Activated CD4-positive, CD25-positive, alpha-beta regulatory T cell (primary cell): ENCODE measurements at places on chromosomes 16 and 17.

- no peak for DNase-seq
Observed at GRCh38 chr17:78654325-78654724, 77.1 kb upstream of the DNAH17 start.

GRCh38 chr17:37168731-37169353, 206.9 kb upstream of the C17orf78 start:
- DNase-seq = no peak

DNA sequence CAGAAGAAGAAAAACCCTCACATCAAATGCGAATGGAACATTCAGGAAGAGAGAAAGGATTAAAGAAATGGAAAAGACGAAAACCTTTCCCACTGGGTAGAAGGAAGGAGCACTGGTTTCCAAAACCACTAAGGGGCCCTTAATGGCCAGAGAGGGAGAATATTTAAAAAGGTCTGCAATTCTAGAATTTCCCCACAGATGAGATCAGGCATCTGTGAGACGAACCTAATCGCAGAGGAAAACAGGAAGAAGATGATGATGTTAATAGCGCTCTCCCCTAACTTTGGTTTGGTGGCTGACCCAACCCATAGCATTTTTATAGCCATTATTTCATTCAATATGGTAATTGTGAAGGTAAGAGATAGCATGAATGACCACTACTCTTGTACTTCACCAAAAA, 32.8 kb downstream of the XYLT1 start:
- DNase-seq = no peak

- DNase-seq = no peak
Observed at GRCh38 chr17:8016632-8017424, 14.4 kb downstream of the GUCY2D start.

DNA sequence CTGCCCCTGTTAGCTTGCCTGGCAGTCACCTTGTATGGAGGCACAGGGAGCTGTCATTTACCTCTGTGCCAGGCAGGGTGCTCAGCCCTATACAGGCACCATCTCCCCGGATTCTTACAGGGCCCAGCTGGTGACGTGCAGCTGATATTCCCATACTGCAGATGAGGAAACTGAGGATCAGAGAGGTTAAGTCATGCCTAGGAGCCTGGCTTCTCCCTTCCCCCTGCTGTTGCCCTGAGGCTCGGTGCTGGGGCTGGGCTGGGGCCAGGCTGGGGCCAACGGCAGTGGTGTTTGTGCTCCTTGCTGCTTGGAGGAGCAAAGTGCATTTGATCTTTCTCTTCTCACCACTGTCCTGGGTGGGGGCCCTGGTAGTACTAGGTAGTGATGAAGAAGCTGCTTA, 54.7 kb upstream of the IL34 start:
- no peak for DNase-seq

DNA sequence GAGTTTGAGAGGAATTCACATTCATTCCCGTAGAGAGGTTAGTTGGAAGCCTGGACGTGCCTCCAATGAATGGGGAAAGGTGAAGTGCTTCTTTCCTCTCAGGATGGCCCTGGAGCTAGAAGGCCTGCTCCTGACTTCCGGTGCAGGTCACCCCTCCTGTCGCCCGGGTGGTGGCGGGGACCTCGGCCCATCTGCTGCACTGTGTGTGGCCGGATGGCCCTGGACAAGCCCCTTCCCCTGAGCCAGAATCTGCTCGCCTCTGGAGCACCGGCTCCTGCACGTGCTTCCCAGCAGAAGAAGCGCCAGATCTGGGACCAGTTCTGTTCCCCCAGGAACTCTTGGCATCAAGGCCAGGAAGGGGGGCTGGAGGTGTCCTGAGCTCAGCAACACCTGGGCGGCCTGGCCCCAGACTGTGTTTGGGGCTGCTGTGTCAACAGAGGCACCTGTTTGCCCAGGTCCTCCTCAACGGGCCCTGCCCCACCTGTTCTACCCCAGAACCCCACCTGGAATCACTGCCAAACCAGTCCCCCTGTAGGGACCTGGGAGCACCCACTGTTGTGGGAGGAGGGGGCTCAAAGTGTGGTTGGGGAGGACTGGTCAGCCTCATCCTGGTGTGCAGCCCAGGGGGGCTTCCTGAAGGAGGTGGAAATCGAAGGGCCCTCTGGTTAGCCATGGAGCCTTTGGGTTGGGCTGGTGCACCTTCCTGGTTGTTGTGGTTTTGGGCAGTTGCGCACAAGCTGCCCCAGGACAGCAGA, 5.1 kb upstream of the PERCC1 start:
- no peak for DNase-seq

- DNase-seq = no peak
Observed at GRCh38 chr17:77815127-77815905, 143.2 kb upstream of the TNRC6C start.

GRCh38 chr16:82368041-82368440, 198.0 kb upstream of the MPHOSPH6 start:
- DNase-seq = no peak

DNA sequence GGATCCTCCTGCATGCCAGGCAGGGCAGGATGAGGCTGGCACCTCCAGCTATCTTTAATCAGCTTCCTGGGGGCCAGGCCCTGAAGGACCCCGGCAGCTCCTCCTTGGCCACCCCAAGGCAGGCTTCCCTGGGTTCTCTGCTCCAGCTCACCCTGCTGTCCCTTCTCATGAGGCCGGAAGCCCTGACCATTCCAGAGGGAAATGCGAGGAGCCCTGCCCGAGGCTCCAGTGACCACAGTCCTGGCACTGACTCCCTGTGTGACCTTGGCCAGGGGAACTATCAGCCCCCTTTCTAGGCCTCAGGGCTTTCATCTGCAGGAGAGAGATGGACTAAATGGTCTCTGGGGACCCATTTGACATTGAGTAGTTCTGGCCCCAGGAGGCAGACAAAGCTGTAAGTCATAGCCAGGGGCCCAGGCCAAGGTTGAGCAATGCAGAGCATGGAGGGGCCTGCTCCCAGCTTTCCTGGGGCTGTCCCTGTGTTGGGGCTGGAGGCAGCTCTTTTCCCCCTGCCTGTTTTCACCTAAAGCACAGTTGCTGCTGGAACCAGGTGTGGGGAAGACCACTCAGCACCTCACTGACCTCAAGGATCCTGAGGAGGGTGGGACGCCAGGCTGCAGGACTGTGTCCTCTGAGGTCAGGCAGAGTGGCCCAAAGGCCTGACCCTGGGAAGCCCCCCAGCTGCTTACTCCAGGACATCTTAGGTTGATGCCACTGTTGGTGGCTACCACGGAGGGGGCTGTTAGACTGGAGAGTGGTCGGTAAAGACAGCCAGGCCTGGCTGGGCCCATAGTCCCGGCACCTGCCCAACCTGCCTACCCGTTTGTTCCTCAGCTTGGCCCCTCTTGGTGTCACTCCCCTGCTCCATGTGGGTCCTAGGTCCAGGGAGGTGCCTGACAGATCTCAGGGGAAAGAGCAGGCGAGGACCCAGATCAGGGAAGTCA, 8.1 kb downstream of the KCNH6 start:
- no peak for DNase-seq

DNA sequence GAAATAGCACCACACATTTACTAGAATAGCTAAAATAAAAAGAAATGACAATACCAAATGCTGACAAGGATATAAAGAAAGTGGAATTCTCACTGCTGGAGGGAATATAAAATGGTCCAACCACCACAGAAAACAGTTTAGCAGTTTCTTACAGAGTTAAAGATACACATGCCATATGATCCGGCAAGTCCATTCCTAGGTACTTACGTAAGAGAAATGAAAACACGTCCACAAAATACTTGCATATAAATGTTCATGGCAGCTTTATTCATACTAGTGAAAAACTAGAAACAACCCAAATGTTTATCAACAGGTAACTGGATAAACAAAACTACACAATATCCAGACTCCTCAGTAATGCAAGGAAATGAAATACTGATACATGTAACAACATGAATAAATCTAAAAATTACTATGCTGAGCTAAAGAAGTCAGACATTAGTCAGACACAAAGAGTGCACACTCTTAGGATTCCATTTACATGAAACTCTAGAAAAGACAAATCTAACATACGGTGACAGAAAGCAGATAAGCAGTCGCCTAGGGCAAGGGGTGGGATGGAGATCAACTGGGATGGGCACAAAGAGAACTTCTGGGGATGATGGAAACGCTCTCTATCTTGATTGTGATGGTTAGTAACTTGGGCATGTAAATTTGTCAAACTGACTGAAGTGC, 76.4 kb downstream of the SMG6 start:
- DNase-seq = no peak

DNA sequence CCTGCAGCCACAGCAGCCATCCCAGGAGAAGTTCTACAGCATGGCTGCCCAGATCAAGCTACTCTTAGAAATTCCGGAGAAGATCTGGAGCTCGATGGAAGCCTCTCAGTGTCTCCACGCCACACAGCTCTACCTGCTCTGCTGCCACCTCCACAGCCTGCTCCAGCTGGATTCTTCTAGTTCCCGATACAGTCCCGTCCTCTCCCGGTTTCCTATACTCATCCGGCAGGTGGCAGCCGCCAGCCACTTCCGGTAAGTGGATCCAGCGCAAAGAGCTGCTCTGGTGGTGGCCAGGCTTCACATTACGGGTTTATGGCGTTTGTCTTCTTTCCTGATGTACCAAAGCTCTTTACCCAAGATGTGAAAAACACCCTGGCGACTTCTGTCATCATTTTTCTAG, 3.6 kb downstream of the COG1 start:
- DNase-seq = no peak

DNA sequence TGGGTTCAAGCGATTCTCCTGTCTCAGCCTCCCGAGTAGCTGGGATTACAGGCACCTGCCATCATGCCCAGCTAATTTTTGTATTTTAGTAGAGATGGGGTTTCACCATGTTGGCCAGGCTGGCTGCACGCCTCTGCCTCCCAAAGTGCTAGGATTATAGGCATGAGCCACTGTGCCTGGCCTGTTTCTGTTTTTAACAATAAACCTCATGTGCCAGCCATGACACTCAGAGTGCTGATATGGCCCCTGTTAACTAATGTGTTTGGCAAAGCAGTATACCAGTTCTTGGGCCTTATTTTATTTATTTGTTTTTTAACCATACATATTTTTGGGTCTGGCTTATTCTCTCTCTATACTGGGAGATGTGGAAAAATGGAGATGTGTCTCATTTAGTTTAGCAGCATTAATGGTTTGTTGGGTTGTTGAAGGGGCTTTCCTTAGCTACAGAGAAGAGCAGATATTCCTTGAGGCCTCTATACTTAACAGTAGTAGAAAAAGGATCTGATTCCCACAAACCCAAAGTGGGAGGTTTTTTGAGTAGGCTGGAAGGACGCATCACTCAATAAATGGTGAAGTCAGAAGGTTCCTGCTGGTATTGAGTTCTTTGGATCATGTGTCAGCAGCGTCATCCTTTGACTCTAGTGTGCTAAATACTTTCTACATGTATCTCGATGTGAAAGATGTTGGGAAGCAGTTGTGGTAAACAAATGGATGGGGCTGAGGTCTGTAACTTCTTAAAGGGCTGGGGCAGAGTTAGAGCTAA, 16.2 kb upstream of the CDK5R1 start:
- DNase-seq = no peak
